GM04503 (cell line): ENCODE measurements at places on chromosomes 13 and 19.

GRCh38 chr13:36921631-36922301, 1.7 kb upstream of the SMAD9 start:
- no peak for DNase-seq

DNA sequence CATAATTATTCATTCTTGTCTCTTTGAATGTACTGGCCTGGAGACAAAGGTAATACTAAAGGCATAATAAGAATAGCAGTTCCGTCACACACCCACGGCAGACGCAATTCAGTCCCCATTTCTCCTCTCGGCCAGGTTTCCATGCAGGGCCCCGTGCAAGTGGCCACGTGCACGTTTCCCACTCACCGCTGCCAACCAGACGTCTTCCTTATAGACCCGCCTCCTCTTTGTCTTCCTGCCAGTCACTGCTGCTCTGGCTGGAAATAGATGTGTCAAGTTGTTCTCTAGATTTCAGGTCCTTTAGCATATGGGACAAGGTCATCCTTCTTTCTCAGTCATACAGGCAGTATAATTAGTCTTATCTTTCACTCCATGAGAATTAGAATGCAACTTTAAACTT, 204.3 kb downstream of the SUCLA2 start:
- no peak for DNase-seq

- DNase-seq, result no peak
These were observed 112.9 kb downstream of the TNFRSF19 start for GRCh38 chr13:23683084-23683483.

DNA sequence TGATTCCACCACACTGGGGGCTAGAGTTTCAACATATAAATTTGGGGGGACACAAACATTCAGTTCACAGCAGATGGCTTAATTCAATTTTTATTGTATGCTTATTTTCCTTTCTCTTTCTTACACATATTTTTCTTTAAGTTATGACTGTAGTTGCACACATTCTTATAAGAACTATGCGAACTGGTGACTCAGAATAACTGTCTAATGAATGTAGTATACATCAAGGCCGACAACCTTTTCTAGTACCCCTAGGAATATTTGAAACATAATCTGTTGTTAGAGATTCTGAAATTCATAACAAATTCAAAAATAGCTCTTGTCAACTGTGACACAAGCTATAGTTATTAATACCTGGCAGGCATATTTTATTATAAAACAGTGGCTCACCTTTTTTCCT, 695.6 kb downstream of the PCDH9 start:
- DNase-seq, result no peak

GRCh38 chr13:73631411-73631810, 502.8 kb downstream of the KLF12 start:
- no peak for DNase-seq

DNA sequence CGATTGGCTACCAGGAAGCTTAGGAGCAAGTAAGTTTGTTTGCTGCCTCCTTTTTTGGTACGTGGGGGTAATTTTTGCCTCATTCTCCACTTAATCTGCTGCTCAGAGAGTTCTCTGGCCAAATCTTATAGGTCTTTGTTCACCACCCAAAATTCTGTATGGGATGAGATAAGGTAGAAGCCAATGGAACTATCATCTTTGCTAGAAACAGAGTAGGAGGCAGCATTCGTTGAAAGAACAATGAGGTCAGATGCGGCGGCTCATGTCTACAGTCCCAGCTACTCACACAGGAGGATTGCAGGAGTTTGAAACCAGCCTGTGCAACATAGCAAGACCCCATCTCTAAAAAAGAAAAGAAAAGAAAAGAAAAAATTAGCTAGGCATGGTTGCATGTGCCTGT, 5.0 kb upstream of the DNAAF3 start:
- DNase-seq, result no peak

GRCh38 chr19:7541828-7542443, 6.4 kb downstream of the PNPLA6 start:
- no peak for DNase-seq
